Pancreas (tissue), 10 donors: ENCODE measurements at places on chromosomes 13 and 19. TPM values are rescaled to one million over a fixed set of nuclear protein-coding genes. Genes with fewer than 3 reads are reported as not detected.

- DNase-seq: no peak
These were observed 309.1 kb downstream of the KLF5 start for GRCh38 chr13:73367886-73368285.

DNA sequence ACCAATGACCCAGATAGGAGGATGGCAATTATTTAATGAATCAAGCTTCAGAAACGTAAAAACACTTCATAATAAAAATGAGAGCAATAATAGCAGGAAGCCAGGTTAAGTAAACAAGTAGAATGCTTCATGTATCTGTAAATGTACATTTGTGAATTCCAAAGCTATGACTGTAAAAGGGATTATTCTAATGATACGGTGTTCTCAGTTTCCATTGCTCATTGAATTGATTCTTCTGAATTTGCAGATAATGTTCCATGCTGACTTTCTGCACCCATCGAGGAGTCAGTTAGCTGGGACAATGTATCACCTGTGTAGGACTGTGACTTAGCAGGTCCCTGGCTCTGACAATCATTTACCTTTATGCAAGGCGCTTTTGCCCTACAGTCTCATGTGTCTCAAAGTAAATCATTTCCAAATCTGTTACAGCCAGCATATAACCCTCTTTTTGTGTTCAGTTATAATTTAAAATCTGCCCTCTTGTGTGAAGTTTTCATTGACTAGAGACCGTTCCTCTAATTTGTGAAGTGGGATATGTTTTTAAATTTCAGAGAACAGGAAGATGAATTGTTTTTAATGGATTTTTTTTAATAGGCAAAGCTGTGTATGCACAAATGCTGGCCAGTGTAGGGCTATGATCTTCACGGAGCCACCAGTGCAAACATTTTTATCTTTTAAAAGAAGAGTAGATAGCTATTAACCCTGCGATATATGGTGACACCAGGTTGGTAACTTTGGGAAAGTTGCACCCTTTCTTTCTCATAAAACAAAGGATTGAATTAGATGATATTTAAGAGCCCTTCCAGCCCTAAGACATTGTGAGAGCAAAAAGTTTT is 267.1 kb downstream of the KLF5 start:
- peak; percentile 25 for DNase-seq

DNA sequence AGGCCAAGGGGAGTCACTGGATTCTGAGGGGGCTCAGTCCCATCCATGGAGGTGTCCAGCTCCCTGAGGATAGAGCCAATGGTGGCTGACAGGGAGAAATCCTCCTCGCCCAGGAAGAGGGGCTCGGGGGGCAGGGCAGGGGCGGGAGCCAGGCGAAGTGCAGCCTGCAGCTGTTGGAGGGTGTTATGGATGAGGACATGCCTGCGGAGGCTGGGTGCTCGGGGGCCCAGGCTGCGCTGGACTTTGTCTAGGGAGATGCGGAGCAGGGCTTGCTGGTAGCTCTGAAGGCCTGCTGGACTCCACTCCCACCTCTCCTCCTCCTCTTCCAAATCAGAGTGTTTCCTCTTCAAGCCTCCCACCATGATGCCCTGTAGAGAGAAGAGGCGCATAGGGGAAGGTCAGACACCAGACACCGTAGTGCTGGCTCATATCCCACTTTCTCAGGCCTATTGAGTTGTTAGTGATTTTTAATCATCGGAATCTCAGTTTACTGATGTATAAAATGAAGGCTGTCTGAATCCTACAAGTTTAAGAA is 2.3 kb downstream of the SERTAD3 start:
- DNase-seq: no peak

- DNase-seq: no peak
These were observed 1.8 kb downstream of the SHISA7 start for GRCh38 chr19:55441319-55441691.

- DNase-seq: peak; percentile 23
These were observed at the start of gene CLEC11A for GRCh38 chr19:50723069-50723468. TSS of gene CLEC11A (plus strand) at chr19:50723364. CDS start at chr19:50723526, 162 bp downstream.

- no peak for DNase-seq
These were observed 1.9 kb upstream of the MYCBP2 start for GRCh38 chr13:77328819-77329132.

DNA sequence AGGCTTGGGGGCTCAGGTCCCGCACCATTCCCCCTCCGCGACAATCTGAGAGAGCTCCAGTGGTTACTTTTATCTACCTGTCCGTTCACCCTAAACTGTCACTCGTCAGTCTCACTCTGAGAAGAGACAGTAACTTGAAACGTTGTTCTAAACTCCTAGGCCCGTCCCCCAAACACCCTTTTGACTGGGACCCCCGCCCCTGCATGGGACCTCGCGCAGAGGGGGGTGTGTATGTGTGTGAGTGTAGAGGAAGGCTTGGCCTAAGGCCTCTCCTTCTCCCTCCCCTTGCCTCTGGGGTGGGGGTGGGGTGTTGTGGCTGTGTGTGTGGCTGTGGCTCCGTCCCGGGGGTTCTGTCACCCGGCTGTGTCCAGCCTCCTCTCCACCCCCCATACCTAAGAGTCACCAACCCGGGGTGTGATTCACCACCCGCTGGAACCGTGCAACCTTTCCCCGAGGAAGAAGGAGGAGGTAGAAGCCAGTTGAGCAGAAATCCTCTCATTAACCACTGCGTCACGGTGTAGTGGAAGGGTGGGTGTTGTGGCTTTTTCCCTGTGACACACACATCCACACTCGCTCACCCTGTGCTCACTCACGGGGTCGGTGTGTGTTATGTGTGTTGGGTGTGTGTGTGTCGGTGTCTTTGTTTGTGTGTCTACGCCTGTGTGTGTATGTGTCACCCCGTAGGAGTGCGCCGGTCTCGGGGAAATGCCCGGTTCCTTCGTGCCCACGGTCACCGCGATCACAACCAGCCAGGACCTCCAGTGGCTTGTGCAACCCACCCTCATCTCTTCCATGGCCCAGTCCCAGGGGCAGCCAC is 2.4 kb downstream of the FOSB start:
- DNase-seq: peak; percentile 48

GRCh38 chr13:112056284-112056727 is 10.6 kb upstream of the SOX1 start:
- no peak for DNase-seq

- DNase-seq: no peak
These were observed 328.2 kb downstream of the HS6ST3 start for GRCh38 chr13:96417939-96418685.

GRCh38 chr19:13920524-13920923 is 14.5 kb downstream of the CC2D1A start:
- DNase-seq: no peak

GRCh38 chr13:99176309-99177276 is 24.1 kb upstream of the UBAC2 start:
- DNase-seq: peak; percentile 84

DNA sequence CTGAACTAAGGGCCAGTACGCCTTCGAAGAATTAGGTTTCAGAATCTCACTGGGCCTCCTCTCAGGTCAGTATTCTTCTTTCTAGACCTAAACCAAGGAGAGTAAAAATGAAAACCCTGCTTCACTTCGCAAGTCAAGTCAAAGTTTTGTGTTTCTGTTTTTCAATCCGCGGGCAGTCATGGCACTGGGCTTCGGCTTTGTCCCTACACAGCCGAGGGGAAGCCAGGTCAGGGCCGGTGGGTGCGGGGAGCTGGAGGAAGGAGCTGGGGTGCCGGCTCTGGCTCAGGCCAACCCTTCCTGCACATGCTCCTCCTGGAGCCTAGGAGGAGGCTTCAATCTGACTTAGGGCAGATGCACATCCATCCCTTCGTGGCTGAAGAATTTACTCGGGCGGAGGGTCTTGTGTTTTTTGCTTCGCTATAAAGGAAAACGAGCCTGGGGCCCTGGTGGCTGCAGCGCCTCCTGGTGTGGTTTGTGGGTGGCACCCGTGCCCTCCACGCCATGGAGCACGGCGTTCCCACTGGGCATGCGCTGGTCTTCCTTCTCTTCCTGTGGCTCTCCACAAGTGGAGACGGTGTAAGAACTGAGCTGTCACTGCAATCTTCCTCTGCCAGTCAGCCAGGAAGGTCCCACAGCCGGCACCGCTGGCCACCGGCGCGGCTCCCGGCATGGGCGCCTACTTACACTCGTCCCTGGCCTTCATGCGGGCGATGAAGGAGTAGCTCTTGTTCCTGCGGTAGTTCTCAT is 22.5 kb downstream of the C19orf44 start:
- DNase-seq: no peak

DNA sequence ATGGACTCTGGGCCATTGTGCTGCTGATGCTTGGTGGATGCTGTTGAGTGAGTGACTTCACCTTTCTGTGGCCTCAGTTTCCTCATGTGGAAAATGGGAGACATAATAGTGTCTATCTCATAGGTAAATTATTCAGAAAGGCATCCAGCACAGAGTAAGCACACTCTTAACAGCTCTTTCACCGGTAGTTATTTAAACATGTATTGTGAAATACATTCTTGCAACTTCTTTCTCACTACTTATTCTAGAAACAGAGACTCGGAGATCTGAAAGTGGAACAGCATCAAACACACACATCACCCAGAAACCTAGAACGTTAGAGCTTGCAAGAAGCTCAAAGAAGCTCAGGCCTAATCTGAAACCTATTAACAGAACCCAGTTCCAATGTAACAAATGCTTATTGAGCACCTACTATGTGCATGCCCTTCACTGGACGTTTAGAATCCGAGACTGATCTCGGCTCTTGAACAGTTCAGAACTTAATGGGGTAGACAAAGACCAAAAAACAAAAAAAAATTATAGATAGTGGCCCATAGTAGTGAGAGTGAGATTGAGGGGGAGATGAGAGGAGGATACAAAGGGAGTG is 4.1 kb downstream of the ZSWIM9 start:
- no peak for DNase-seq

DNA sequence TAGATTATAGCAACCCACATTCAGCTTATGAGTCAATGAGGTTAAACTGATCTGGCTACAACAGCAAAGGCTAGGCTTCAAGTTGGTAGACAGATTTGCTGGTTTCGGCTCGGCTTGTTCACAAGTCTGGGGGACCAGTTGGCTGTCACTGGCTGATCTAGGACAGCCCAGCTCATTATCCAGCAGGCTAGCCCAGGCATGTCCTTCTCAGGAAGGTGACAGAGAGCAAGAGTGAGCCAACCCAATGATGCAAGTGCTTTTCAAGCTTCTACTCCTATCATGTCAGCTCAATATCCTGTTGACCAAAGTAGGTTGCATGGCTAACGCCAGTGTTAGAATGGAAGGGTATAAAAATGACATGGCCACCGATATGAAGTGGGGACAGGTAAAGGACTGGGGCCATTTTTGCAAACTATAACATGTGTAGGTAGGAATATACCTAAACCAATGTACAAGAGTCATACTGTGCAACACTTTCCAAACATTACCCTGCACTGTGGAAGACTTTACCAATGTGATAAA is 220.9 kb upstream of the SOX21 start:
- no peak for DNase-seq

- no peak for DNase-seq
These were observed 107.0 kb upstream of the GPR12 start for GRCh38 chr13:26867451-26868091.

DNA sequence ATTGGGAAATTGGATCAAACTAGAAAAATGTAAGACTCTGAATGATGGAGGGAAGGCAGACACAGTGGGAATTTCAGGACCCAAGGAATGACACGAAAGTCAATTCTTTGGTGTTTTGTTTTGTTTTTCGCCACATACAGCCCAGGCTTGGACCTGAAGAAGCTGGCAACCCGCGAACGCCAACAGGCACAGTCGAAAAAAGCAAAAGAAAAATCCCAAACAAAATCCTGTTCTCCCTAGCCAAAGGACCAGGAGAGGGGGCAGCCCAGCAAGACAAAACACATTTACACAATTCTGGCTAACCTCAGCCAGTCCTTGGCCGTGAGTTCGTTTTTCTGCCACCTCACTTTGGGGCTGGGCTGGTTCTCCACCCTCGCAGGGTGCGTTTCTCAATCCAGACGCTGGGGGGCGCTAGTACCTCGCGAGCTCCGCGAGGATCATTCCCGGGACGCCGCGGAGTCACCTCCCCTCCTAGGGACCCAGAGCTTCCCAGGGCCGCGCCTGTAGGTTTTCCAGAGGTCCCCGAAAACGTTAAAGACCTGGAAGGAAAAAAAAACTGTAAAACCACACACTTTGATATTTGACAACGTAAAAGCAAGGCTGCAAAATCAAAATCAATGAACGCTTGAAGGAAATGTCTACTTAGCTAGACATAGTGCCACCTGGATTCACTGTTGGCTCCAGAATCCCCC is 34.9 kb upstream of the TPM4 start:
- DNase-seq: peak; percentile 91

GRCh38 chr13:79018166-79018565 is 359.2 kb upstream of the OBI1 start:
- DNase-seq: no peak

DNA sequence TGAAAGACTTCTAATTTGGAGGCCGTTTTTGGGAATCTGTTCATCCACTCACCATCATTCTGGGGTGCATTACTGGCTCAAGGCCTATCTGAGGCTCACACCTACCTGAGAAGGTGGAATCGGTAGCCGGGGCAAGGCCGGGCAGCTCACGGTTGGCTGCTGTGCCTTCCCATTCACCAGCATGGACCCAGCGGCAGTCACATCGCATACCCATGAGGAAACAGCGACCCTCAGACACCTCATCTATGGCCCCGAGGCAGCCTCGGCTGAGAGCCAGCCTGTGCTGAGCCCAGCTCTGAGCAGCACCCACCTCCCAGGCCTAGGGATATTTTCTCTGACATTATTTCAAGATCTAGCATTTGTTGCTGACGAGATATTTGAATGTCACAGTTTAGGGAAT is 130.5 kb downstream of the ATP11A start:
- DNase-seq: no peak

DNA sequence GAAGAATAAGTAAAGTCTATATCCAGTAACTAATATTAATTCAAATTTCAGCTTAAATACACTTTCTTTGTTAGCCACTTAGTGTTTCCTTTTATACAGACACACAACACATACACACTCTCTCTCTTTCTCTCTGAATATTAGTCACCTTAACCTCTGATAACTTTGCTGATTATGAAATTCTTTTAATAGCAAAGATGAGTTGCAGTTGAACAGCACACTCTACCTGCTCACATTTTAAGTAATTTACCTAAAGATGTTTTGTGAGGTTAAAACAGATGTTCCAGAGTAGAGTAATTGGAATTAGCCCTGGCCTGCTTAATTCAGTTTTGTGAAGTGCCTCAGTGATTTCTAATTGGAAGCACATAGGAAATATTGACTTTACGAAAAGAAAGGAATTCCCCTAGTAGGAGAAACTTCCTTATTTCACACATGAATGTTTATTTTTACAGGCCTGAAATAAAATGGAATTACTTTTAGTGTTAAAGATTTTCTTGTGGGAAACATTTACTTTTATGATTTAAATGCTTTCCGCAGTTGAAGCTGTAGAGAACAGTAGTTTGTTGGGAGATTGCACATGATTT is 184.3 kb downstream of the MYO16 start:
- no peak for DNase-seq

GRCh38 chr19:40596608-40597328 is 4.4 kb upstream of the LTBP4 start:
- DNase-seq: peak; percentile 73

- no peak for DNase-seq
These were observed 14.7 kb downstream of the ZNF112 start for GRCh38 chr19:44341794-44342193.

The GRK1 gene
- total RNA-seq: not detected

The TMEM150B gene
- not detected for total RNA-seq

The PCDH20 gene
- total RNA-seq: 0.04 TPM

The LILRB1 gene
- 0.91 TPM for total RNA-seq

The CEACAM4 gene
- 0.46 TPM for total RNA-seq

The IL4I1 gene
- 0.51 TPM for total RNA-seq
